ENCODE measurements at places on chromosomes 2 and 18.
A peak's percentile ranks its signal among the peaks of the same experiment; 100 is the strongest.

DNA sequence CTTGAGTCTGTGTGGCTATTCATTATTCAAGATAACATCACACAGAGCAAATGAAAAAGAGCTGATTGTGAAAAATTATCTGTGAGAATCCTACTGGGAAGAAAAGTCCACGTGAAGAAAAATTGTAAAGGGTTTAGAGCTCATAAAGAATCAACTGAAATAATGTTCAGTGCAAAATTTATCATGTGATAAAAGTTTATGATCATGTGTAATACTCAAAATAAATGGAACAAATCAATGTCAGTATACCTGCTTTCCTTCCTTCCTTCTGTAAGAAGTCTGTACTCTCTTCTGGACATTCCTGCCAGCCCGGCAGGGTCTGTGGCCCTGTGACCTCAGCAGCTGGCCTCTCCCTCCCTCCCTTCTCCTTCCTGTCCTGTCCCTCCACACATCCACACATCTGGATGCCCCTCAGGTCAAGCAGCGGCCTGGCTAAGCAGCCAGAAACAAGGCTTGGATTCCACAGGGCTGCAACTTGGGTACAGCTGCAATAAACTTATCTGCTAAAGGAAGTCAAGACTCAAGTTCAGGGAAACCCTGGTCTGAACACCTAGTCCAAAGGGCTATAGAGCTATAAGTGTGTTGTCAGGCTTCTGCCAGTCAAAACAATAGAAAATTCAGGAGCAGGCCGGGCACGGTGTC, 172.1 kb downstream of the MREG start:
- no peak for DNase-seq

DNA sequence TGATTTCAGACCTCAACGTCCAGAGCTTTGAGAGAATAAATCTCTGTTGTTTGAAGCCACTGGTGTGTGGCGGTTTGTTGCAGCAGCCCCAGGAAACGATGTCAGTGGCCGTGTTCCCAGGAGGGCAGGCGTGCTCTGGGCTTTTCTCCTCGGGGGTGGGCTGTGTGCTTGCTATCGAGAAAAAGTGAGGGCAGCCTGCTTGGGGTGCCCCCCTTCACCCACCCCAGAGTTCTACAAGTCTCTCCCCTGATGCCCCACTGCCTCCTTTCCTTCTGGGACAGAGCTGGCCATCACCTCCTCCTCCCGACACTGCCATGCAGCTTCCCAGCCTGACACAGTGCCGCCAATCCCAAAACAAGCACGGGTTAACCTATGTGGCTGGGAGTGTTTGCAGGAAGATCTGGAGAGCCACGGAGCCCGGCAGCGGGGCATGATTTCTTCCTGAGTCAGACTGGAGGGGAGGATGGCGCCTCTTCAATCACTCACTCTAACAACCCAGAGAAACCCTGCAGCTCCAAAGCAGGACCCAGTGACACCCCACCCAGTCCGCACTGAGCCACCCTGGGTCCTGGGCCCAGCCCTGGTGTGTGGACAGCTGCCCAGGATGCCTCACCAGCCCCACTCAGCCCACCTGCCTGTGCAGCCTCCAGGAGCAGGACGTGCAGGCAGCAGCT, 213.7 kb upstream of the RAB6C start:
- DNase-seq: no peak

GRCh38 chr18:9082711-9083510, 19.6 kb upstream of the NDUFV2 start:
- no peak for DNase-seq

DNA sequence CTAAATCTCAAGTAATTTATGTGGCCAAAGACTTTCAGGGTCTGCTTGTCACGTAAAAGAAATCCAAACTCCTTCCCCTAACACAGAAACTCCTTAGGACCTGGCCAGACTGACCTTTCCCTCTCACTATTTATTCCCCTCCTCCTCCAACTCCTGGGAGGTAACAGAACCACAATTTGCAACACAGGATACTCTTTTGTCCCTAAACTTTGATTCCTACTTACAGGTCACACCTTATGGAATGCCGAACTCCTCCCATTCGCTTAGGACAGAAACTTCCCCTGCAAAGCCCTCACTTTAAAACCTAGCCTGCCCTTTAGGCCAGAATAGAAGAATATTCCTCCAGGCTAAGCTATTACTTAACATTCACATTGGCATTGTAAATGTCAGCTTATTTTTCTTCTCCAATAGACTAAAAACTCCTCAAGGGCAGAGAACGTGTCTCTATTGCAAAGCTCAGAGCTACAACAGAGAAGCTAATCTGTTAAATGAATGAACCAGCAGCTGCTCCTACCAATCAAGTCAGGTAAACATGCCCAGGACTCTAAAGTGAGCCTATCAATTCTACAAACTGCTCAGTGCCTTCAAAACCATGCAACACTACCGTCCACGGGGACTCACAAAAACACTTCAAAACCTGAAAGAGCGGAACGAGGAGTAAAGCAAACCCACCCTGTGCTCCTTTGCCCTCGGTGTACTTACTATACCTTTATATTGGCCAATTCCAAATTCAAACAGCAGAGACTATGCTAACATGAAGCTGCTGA, 6.1 kb downstream of the INO80D start:
- DNase-seq: no peak

GRCh38 chr2:30688956-30689401, 118.3 kb downstream of the CAPN13 start:
- no peak for DNase-seq

- DNase-seq: no peak
Observed at GRCh38 chr18:3175195-3175758, 44.5 kb downstream of the MYOM1 start.

- DNase-seq: no peak
Observed at GRCh38 chr2:185689906-185690539, 48.6 kb upstream of the FSIP2 start.

DNA sequence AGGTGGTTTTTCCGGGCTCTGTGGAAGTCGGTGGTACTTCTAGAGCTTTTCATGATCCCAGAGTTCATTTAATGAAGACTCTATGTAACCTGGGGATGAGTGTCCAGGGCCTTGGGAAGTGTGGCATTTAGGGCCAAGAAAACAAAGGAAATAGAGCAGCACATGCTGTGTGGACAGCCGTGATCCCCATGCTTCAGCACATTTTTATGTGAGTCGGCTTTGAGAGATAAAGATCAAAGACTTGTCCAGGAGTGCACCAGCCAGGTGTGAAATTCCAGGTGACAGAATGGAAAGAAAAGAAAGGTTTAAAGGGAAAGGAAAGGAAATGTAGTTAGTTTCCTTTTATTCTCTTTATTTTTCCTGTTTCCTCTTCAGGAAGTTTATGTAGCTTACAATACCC, 258.0 kb upstream of the NRP2 start:
- no peak for DNase-seq

DNA sequence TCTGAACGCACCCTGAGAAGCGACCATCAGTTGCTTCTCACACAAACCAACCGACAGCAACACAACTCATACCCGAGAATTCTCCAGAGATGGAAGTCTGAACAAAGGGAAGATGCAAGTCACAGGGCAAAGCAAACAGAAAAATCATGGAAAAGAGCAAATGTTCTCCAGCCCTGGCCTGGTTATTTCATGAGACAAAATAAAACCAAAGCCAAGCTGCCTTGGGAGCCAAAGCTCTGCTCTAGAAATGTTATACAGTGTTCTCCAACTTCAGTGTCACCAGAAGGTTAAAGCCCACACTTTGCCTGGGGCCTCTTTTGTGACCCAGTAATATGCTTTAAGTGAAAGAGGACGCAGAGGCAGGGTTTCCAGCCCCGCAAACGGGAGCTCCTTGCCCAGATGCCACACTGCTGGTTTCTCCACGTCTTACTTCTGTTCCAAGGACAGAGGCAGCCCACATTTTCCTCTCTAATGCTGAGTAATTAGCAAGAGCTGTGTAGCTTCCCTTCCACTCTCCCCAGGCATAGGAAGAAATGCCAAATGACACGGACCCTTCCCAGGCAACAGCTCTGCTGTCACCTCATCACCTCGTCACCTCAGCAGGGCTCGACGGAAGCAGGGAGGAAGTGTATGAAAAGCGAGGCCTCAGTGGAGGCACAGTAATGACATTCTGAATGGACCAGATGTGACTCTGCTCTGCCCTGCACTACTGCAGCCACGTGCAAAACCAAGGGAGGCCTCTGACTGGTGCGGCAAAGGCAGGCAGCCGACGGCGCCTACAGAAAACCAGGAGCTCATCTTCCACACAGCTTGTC, 64.7 kb downstream of the FBXO15 start:
- no peak for DNase-seq

DNA sequence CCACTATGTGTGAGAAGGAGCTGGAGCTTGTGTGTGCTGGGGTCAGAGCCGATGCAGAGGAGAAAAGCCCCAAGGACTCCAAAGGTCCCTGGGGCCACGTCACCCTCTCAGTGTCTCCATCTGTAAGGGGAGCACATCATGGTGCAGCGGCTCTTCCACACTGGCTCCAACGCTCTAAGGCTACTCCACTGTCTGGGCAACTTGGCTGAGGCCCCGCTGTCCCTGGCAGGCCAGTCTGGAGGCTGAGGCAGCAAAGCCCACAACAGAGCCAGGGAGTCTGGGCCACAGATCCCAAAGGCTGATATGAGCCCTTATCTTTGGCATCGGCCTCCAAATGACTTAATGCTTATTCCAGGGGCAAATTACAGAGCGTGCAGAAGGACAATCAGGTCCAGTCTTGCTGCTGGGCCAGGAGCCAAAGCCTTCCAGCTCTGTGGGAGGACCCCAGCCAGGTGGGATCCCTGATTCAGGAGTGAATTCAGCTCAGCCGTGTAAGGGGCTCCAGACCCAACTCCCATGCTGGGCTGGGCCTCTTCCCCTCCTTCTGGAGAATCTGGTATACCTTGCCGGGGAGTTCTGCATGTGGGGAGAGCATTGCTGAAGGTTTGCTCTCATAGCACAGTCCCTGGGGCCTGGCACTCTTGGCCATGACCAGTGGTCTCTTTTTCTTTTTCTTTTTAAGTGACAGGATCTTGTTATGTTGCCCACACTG, 1.8 kb upstream of the DUSP2 start:
- no peak for DNase-seq

DNA sequence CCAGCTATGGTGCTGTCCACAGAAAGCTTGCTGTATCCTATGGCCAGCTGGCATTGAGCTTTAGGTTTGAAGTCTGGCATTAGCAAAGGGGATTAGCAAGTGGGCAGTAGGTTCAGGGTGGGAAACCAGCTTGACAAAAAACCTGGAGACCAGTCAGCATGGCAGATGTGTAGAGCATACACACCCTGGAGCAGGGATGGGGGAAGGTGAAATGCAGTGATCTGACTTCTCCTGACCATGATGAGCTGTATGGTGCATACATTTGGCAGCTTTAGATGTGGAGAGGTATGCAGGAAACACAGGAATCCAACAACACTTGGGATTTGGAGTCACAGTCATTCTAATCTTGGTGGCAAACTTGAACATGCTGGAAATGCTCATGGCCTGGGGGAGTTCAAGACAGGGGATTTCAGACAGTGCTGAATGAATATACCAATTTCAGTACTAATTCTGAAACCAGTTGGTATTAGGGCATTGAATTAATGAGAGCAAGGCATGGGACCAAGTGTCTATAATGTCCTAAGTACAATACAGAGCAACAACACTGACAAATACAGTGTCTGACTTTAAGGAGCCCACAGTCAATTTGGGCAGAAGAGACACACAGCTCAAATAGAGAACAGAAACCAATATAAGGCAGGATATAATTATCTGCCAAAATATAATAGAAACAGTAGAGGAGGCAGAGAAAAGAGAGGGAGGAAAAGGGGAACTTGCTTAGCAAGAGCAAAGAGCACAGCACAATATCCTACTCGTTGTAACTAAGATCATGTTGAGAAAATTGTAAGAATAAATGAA, 11.8 kb downstream of the ARHGAP15 start:
- no peak for DNase-seq

DNA sequence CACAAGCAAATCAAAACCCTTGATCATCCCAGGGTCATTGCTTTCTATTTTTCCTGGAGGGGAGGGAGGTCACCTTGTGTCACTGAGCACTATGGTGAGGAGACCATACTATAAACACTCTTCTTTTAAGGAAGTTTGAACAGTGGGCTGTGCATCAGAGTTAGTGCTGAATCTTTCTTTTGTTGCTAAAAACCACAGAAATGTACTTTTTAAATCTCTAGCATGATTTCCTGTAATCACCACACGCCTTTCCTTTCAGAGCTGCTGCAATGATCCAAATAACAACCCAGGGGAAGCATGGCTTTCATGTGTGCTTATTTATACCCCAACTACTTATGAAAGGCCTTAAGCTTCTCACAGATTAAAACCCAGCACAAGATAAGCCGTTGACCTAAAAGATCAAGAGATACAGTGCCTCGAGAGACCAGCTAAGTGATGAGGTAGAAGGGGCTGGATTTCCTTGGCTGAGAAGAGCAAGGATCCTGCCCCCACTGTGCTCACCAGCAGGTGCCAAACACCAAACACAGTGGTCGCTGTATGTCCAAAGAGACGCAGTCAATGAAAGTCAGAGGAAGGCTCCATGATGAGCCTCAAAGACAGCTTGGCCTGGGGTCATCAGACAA, 34.7 kb downstream of the TRABD2A start:
- DNase-seq: no peak

GRCh38 chr2:237766340-237766739, 32.2 kb upstream of the RBM44 start:
- no peak for DNase-seq

DNA sequence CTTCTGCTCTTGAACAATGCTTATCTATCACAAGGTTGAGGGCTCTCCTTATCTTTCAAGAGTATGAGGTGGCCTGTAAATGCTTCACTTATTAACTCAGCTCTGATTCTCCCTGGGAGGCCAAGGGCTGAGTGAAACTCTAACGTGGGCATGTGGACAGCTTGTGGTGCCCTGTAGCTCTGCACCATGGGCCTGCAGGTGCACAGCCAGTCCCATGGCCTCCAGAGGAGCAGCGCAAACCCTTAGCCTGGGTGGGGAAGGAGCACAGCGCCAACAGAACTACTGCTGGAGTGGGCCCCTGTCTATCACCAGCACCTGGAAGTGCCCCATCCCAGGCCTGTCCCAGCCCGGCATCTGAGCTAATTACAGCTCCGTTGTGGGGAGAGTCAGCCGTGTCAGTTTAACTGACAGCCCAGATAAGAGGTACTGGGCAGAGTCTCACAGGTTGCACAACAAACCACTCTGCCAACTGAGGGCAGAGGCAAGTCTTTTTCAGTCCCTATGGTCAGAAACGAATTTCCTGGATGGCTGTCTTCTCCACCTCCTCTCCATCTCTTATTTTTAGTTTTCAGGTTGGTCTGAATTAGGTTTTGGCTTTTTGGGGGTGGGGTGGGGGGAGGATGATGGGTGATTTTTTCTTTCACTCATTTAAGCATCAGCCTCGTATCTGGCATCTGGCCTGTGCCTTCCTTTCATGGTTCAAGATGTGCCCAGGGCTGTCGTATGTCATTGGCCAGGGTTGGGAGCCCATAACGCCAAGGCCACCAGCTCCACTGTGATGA, 219.5 kb downstream of the BCL2 start:
- DNase-seq: no peak

DNA sequence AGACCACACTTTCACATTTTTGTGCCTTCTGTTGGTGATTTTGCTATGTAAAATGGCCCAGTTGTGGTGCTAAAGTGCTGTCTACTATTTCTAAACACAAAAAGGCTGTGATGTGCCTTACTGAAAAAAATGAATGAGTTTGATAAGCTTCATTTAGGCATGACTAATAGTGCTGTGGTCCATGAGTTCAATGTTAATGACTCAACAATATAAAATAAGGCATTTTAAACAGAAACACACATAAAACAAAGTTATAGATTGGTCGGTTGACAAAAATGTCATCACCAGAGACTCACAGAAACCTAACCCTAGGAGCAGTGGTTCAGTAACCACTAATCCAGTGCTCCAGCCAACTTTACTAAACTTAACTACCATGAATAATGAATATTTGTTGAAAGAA, 160.0 kb downstream of the DNAH6 start:
- DNase-seq: no peak

- DNase-seq: peak; percentile 54
Observed at GRCh38 chr2:226798422-226799210, 1.0 kb downstream of the IRS1 start.
